Left renal cortex interstitium (tissue), 4 donors: ENCODE measurements at places on chromosomes 12 and 14.

GRCh38 chr14:75015496-75015895 is 12.8 kb downstream of the EIF2B2 start:
- DNase-seq = no peak

- DNase-seq = no peak
Measured at GRCh38 chr14:72544615-72545387, 349.1 kb downstream of the DPF3 start.

DNA sequence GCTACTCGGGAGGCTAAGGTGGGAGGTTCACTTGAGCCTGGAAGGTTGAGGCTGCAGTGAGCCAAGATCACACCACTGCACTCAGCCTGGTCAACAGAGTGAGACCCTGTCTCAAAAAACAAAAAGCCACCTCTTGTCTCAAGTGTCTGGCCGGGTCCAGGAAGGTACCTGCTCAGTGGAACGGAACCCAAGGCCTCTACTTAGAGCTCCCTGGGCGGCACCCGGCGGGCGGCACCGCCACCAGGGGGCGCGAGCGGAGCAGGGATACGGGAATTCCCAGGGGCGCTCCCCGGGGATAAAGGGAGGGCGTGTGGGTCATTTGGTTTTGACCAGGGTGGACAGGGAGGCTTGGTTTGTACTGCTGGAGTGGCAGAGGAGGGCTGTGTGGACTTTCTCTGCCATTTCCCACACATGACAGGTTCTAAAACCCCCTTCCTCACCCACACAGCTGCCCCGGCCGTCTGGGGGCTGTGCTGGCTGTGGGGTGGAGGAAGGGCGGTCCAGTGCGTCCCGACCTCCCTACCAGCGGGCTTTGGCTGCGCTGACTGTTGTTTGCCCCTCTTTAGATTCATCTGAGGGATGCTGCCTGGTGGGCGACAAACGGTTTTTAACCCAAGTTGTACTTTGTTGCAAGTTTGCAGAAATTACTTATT is 91.4 kb downstream of the SETD3 start:
- DNase-seq = no peak

DNA sequence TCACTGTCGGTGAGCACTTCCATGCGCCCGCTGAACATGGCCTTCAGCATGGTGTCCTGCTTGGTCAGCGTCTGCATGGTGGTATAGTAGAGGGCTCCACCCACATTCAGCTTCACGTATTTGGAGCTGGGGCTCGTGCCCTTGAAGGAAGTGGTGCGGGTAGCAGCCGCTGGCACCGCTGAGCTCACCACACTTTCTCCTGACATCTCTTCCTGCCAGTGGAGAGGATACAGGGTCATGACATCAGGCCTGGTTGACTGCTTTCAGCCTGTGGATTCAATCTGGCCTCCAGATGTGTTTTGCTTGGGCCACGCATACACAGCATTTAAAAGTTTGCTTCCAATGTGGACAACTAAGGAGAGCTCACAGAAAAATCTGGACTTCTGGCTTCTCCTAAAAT is 7.6 kb downstream of the KCTD10 start:
- DNase-seq = no peak

GRCh38 chr12:10732066-10732465 is 8.9 kb upstream of the YBX3 start:
- no peak for DNase-seq

DNA sequence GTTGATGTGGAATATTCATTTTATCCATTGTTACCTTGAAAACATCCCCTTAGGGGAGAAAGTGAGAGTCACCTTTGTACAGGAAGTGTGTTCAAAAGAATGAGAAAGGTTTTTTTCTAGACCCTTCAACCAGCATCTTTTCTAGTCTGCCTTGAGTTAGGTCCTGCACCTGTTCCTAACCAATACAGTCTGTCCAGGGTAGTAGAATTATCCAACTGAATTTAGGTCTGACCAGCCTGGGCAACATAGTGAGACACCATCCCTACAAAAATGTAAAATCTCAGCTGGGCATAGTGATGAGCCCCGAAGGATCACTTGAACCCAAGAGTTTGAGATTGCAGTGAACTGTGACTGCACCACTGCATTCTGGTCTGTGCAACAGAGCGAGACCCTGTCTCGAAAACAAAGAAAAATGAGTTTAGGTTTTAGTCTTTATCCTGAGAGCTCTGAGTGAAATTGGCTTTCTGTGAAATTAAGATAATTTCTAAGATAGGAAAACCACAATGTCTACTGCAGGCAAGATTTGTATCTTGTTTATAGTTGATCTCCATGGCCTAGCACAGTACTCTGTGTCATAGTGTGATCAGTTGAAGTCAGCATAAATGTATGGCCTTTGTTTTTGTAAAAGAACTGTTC is 25.2 kb downstream of the ARHGAP5 start:
- no peak for DNase-seq

GRCh38 chr14:74038020-74038859 is 19.1 kb downstream of the BBOF1 start:
- no peak for DNase-seq

DNA sequence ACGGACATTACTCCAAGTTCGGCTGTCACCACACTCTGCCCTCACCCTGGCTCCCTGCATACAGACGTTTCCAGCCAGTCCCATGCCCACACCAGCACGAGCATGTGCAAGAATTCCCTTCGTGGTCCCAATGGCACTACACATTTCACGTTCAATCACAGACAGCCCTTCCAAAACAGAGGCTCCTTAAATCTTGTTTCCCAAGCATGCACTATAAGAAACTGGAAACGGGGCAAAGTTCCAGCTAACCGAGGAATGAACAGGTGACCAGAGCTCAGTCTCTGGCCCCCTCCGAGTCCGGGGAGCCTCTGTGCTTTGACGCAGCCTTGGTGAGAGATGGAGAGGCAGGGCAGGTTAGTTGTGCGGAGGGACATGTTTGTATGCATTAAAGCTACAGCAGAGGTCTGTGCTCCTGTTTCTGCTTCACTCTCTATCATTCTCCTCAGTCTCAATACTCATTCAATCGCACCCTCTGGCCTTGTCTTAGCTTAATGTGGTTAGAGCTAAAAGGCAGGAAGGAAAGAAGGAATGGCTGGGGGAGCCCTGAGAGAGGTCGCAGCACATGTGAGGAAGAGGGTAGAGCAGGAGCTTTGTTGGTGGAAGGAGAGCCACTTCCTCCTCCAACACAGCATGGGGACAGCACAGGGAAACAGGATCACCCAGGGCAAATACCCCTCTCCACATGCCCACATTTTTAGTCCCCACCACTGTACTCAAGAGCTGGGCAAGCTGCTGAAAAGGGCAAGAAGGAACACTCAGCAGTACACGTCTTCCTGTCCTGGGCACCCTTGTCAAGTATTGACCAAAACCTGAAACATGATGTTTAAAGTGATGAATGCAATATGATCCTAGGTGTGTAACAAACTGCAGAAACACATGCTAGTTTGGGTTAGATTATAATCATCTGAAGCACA is 12.2 kb upstream of the SELPLG start:
- no peak for DNase-seq

DNA sequence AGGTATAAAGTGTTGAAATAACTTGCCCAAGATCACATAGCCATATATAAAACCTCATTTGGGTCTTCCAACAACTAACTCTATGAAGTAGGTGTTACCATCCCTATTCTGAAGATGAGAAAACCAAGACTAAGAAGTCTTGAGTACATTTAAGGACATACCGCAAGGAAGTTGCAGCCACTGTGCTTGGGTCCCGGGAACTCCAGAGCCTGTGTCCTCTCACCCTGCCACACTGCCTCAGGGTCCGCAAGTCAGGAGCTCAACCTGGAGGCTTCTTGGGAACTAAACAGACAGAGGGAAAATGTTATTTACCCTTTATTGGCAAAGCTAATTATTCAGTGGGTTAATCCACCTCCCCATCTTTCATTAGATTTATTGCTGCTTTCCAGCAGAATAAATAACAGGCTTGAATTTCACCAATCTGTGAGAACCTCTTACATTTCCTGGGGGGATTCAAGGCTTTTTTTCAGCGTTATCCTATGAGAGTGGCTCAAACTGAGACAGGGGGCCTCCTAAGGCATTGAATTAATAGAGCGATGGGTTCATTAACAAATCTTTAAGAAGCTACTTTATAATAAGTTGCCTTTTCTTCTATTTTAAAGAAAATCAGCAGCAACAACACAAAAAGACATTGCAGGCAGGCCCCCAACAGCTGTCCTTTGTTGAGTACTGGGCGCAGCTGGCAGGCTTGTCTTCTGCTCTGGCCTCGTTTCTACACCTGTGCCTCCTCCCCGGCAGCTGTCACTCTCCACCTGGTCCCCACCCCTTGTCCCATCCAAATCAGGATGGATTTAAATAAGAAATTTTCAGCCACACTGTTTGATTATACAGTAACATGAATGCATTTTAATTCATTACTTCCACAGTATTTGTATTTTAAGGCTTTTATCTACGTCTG is 25.3 kb downstream of the PHLDA1 start:
- no peak for DNase-seq

- no peak for DNase-seq
Measured at GRCh38 chr14:80575763-80576162, 364.5 kb upstream of the DIO2 start.
